ENCODE measurements at places on chromosomes 3 and 15.

DNA sequence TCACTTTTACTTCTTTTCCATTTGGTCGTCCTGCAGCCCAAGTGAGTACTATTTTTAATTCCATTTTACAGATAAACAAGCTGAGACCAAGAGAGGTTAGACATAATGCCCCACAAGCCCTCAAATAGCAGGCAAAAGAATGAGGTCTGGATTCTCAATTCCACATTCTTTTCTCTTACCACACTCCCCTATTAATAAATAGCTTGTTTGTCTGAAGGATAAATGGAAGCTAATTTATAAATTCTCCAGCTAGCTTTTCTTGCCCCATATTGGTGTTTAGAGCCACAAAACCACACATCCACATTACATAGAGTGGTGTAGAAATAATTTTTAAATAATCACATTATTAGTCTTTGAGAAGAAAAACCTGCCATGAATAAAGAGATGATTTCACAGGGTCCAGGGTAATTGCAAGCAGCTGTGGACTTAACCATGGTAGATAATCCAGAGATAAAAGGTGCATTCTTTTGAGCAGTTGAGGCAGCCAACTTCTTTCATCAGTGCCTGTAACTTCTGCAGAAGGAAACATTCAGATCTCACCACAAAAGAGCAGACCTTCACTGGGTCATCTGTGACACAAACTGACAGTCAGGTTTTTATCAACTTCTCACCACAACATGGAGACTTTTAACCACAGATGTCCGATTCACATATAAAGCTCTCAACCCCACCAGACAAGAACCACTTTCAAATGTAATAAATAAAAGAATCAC is 313.4 kb upstream of the STT3B start:
- DNase-seq = no peak

DNA sequence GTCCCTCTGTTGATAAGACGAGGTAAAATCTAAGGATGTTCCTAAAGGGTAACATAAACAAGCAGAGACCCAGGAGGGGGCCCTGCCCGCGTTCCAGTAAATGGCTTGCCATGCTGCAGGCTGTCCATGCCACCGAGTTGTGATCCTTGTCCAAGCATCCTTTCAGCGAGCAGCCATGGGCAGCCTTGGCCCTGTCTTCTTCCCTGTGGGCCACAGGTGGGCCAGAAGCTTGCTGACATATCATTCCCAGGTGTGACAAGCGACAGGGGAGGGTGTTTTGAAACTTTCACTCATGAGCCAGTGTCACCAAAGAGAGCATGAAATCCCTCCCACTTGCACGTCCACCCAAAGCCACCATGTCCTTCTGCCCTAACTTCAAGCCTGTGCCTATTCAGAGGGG is 53.7 kb downstream of the PCSK6 start:
- no peak for DNase-seq

GRCh38 chr3:52872245-52872644 is 25.1 kb downstream of the STIMATE start:
- DNase-seq = no peak

- DNase-seq = no peak
Measured at GRCh38 chr3:147431751-147432150, 22.6 kb downstream of the ZIC1 start.

All from left forelimb (tissue), 1 donor.